RKO (cell line): ENCODE measurements at places on chromosomes 13 and 19.

- peak; percentile 66 for DNase-seq
These were observed 164.9 kb downstream of the DLEU7 start for GRCh38 chr13:50678464-50679162.

DNA sequence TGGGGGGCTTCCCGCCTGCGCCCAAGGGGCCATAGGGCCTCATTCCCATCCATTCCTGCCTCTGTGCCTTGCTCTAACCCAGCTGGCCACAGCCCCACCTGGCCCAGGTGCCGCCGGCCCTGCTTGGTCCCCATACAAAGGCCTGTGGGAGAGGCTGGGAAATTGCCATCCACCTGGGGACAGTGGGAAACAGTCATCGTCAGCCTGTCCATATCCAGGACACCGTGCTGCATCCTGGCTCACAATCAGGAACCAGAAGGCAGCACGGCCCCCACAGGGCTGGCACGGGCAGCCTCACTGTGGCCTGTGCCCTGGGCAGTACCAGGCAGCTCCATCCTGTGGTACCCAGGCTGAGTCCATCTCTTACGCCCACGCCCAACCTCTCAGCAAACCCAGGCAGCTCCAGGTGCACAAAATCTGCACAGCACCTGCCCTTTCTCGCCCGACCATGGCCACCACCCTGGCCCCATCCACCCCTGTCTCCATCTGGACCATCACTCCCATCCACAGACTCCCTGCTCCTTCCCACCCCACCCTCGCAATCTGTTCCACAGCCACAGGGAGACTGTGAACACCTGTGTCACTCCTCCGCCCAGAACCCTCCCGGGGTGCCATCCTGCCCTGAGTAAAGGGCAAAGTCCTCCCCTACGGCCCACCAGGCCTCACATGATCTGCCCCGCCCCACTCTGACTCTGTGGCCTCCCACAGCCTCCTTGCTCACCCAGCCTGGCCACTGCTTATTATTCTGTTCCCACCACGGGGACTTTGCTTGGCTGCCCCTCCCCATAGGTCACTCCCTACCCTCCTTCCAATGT lies 21.1 kb upstream of the FBXO27 start:
- no peak for DNase-seq

GRCh38 chr19:831407-832369 lies 4.1 kb downstream of the AZU1 start:
- DNase-seq: no peak

GRCh38 chr19:1354970-1355567 lies 28.6 kb upstream of the NDUFS7 start:
- no peak for DNase-seq

- DNase-seq: no peak
These were observed 50.8 kb downstream of the TSSK6 start for GRCh38 chr19:19464339-19465098.

DNA sequence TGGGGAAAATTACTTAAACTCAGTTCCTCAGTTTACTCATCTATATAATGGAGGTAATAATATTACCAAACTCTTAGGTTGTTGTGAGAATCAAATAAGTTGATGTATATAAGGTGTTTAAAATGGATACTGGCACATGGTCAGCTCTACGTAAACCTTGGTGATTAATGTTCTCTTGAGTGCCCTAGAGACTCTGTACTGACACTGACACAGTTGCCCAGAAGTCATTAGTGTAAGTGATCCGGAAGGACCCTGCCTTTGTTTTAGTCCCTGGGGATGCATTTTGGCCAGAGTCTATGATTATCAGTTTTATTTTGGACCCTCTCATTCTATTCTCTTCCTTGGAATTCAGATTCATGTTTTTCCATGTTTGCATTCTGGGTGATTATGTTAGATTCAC lies 31.9 kb downstream of the CHST8 start:
- no peak for DNase-seq

GRCh38 chr19:41398050-41398418 lies 416 bp downstream of the BCKDHA start:
- DNase-seq: peak; percentile 18

DNA sequence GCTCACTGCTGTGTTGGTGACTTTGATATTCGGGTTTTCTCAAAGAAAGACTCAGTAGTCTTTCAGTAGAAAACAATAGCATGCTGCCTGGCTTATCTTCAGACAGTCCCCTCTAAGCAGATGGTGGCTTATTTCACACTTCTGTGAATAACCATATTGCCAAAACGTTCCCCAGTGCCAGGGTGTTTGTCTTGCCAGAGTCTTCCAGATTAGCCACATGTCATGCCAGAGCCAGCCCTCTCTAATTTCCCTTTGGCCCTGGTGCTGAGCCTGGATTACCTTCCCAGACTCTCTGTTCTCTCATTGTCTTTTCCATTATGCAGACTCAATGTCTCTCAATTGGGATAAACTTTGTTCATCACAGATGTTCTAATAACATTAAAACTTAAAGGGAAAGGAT lies 488.0 kb upstream of the ATXN8OS start:
- DNase-seq: no peak

GRCh38 chr13:34300559-34300958 lies 482.6 kb downstream of the RFC3 start:
- DNase-seq: no peak

DNA sequence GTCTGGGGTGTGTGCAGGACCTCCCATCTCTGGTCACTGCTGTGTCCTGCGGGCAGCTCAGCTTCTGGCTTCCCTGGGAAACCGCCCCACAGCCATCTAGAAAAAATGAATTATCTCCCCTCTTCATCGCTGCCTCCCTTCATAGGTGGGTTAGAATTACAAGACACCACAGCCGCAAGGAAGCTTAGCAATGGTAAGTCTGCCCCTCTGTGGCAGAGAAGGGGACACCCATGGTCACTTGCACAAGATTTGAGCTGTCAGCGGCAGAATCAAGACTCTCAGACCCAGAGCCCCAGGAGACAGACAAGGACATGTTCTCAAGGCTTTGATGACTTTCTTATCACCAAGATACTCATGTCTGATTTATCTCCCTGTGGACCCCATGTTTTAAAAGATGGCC lies 110.8 kb upstream of the PABPC3 start:
- no peak for DNase-seq

- DNase-seq: no peak
These were observed 1.5 kb downstream of the ARID3A start for GRCh38 chr19:927351-927779.

DNA sequence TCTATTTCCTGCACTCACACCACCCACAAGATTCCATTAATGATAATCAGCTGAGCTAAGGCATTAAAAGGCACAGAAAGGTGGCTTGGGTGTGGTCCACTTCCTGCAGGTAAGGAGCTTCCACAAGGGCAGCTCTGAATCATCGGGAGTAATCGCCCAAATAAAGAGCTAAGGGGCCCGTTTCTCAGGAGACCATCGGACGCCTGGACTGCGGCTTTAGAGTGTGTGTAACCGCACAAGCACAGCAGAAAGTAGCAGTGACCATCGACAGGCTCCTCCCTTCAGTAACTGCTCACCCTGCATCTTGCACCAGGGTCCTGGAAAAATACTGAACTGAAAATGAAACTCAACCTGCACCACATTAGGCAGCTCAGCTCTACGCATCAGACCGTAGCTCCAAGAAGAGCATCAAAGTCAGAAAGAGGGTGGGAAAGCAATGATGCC lies 6.0 kb downstream of the STK24 start:
- DNase-seq: no peak

GRCh38 chr19:51946602-51947001 lies 19.3 kb downstream of the ZNF613 start:
- DNase-seq: no peak

DNA sequence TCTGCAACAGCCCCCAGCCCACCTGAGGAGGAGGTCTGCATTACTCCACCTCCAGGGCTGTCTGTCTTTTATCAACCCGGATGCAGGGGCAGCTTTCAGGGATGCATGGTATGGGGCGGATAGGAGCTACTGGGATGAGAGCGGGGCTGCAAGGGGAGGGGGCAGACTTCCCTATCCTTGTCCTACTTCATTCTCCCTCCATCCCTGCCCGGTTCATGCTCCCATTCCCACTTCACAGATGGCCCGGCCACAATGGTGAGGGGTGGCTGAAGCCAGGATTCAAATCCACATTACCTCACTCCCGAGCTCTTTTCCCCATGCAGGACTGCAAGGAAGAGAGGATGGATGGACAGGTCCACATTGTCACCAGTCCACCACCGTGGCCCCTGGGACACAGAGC lies 40.5 kb upstream of the VSTM2B start:
- DNase-seq: no peak

GRCh38 chr13:67045357-67045756 lies 184.8 kb downstream of the PCDH9 start:
- no peak for DNase-seq
